Stimulated activated CD4-positive, alpha-beta T cell treated with anti-CD3 and anti-CD28 coated beads, Interleukin-1b, Interleukin-23, amount 100 ng/mL, for 1 hour (primary cell): ENCODE measurements at places on chromosomes 2 and 18.

DNA sequence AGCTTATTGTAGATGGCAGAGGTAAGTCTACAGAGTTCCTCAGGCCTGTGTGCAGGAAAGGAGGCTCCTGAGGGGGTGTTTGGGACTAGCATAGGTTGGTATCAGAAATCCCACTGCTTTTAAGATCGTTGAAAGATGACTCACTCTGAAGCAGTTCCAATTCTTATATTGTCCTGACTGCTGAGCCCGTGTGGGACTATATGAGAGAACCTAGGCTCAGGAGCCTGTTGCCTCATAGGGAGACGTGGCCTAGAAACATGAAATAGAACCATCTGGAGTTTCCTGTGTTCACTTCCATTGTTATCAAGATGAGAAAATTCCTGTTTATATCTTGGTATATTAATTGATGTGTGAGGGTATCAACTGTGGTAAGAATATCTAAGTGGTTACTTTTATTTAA lies 5.7 kb downstream of the CCT7 start:
- DNase-seq = no peak

GRCh38 chr2:42754021-42754775 lies 9.7 kb downstream of the OXER1 start:
- no peak for DNase-seq

DNA sequence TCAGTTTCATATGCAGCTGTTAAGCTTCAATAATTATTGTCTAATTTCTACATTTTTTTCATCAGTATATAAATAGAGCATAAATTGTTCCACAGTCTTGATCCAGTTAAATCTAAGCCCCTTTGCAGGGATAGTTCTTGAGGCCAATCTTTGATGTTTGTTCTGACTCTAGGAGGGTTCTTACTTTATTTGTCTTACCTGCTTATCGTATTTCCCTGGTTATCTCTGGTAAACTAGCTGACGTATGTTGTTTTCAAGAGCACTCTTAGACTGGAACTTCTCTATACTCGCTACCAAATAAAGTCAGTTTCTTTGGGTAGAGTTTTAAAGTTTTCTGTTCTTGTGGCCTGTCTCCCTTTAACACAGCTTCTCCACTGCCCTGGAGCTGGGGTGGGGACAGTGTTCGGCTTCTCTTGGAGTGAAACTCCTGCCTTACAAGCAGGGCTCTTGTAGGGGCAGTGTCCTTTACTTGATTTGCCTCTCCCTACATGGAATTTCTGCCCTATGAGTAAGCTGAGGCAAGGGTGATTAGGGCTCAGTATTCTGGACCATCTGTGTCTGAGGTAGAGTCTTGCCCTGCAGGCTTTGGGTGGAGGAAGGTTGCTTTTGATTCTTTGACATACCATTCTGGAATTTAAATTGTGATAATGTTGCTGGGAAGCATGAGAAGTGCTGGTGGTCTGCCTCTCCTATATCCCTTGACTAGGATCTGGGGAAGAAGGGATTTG lies 90.3 kb downstream of the PTPN4 start:
- DNase-seq = no peak

GRCh38 chr18:48781163-48781987 lies 169.4 kb downstream of the SMAD7 start:
- no peak for DNase-seq
